Activated naive CD8-positive, alpha-beta T cell treated with anti-CD3 and anti-CD28 coated beads, Interleukin-2, amount 50 U/mL, for 16 hours (primary cell): ENCODE measurements at places on chromosomes 11 and 22.

DNA sequence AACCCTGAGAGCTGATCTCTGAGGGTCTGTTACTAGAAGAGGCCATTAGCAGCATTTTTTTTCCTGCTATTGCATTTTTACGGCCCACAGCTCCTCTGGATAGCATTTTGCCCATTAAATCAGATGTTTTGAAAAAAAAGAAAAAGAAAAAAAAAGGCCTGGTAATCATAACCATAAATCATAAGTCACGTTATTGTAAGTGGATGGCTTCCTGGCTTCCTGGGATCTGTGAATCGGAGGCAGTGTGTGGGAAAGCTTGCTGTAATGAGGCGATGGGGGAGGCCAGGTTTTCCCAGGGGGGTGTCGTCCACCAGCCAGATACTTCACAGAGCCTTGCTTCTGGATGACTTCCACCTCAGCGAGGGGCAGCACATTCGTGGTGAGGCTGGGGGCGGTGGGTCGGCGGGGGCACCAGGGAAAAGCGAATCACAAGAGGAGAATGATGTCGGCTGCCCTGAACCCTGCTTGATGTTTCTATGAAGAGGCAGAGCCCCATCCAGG lies 106.5 kb upstream of the SYT13 start:
- DNase-seq, result no peak

DNA sequence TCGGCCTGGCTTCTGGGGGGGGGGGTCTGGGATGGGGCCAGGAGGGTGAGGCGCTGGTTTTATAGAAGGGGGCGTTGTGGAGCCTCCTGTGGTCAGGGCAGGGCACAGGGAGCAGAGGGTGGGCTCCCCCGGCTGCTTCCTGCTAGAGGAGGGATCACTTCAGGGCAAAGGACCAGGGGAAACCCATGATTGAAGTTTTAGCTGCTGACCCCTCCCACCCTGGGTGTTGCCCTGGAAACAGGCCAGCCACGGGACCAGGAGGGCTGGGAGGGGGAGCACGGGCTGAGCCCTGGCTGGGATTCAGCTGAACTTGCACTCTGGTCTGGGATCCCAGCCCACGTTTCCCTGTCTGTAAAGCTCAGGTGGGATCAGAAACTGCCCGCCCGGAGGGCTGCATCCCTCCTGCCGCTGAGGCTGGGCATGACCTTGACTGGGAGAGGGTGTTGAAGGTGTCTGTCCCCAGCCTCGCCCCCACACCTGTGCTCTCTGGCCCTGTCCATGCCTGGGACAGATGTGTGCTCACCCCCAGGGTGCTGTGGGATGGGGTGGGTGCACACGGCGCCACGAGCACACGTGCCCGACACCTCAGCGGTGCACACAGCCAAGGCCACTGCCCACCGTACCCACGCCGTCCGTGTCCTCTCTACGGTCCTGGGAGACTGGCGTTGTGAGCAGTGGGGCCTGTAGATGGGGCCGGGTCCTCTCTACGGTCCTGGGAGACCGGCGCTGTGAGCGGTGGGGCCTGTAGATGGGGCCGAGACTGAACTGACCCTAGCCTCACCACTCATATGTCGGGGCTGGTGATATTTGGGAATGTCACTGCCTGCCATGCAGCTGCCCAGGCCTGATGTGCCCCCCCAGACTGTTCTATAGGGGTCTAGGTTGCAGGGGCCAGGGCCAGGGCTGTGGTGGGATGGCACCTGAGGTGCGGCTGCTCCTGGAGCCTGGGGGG lies 2.3 kb downstream of the TSPAN4 start:
- no peak for DNase-seq

- DNase-seq, result no peak
Measured at GRCh38 chr11:113113801-113114704, 152.8 kb downstream of the NCAM1 start.

DNA sequence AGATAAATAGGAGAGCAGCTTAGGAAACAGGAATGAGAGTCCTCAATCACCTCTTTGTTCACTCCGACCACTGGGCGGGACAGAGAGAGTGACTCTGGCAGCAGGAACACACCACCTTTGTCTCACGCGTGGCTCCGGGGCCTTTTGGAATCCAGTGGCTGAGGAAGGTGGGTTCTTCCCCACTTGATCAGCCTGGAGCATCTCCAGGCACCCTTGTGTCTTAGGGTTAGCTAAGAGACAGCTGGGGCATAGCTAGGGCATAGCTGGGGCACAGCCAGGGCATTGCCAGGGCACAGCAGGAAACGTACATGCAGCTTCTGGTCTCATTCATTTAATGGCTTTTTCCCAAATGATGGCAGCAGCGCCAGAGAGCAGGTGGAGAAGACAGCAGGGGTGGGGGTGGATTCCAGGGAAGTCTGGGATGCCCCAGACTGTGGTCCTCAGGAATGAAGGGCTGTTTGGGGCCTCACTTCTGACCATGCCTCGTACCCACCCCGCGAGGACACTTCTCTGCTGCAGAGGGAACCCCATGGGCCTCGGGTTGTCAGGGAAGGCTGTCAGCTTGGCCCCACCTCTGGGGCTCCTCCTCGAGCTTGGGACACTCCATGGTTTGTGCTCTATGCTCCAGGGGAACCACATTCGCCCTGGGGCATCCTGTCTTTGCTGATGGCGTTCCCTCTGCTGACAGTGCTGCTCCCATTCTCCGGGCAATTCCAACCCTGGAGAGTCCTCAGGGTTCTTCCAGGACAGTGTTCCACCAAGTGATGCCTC lies 30.4 kb upstream of the SHANK2 start:
- no peak for DNase-seq

DNA sequence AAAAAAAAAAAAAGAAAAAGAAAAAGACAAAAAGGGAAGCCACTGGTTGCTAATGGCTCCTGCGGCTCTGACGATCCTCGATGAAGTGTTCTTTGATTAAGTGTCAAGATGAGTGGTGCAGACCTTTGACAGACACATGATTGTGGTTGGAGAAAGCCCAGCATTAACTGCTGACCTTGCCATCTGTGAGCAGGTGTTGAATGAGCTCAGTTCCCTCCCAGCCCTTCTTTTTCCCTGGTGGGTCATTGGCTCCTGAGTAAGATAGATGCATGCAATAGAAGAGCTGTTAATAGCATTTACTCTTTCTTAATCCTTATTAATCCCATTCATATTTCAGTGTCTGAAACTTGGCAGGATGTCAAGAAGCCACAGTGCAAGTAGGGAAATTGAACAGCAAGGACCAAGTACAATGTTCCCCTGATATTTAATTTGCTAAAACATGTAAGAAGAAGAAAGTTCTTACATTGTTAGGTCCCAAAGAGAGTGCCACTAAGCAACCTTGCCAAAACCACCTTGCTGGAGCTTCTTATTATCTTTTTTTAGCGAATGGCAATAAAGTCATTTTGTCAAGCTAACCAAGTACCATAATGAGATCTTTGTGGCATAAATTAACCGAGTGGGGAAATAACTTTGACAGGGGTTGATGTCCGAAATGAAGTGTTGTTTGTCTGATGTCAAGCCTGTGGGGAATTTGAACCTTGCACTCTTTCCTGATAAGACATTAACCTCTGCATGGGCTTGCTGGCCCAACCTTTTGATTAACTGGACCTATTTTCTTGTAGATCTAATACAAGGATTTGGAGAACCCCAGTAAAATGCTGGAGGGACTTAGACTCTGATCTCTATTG lies 113.7 kb downstream of the PTPRJ start:
- DNase-seq, result no peak

- no peak for DNase-seq
Measured at GRCh38 chr11:34823197-34823596, 93.0 kb downstream of the APIP start.

- no peak for DNase-seq
Measured at GRCh38 chr11:44285756-44286155, 24.2 kb downstream of the ALX4 start.

DNA sequence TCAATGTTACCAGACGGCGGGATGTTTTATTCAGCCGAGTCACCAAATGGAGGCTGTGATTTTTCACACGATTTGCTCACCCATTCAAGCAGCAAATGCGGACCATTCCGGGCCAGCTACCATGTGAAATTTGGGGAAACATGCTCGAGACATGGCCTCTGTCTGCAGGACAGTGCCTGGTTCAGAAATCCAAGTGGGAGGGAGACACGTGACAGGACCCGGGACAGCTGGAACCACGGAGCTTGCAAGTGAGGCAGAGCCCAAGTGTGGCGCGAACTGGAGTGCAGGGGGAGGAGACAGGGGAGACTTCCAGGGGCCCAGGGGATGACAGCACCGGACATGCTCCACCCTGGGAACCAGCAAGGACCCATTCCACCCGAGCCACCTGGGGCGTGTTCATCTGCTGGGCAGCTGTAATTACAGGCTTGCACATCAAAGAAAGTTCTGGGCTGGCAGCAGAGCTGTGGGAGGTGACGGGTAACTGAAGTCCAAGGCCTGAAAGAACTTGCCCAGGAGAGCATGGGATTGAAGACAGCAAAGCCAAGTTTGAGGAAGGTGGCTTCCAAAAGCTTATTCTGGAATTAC lies 16.5 kb downstream of the CERK start:
- no peak for DNase-seq

- DNase-seq, result no peak
Measured at GRCh38 chr11:1708716-1709115, 11.7 kb downstream of the KRTAP5-6 start.

DNA sequence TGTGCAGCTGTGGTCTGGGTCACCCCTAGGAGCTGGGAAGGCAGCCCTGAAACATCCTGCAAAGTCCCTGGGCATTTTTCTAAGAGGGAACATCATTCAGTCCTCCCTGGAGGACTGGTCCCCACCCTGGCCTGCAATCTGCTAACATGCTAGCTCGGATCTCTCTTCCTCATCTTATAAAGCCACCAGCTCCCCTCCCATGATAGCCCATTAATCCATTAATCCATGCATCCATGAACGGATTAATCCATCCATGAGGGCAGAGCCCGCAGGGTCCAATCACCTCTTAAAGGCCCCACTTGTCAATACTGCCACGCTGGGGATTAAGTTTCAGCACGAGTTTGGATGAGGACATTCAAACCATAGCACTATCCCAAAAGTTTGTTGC lies 12.1 kb downstream of the PRG3 start:
- DNase-seq, result no peak

DNA sequence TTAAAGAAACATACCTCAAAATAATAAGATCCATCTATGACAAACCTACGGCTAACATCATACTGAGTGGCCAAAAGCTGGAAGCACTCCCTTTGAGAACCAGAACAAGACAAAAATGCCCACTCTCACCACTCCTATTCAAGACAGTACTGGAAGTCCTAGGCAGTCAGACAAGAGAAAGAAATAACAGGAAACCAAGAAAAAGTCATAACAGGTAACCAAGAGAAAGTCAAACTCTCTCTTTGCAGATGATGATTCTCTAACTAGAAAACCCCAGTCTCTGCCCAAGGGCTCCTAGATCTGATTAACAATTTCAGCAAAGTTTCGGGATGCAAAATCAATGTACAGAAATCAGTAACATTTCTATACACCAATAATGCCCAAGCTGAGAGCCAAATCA lies 35.6 kb downstream of the TMEM123 start:
- no peak for DNase-seq

DNA sequence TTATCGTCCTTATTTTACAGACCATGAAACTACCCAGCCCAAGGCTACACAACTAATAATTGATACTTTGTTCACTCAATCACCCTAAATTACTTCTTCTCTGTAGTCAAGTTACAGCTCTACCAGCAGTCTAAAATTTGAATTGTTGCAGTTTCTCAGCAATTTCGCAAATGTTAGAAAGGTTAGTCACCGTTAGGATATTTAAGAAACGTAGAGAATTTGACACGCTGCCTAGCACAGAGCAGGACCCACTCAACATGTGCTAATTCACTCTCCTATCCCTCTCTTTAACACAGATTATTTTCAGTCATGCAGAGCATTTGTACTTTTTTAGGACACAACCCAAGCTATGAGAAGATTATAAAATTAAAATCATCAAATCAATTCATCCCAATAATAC lies 771.1 kb upstream of the LUZP2 start:
- DNase-seq, result no peak

DNA sequence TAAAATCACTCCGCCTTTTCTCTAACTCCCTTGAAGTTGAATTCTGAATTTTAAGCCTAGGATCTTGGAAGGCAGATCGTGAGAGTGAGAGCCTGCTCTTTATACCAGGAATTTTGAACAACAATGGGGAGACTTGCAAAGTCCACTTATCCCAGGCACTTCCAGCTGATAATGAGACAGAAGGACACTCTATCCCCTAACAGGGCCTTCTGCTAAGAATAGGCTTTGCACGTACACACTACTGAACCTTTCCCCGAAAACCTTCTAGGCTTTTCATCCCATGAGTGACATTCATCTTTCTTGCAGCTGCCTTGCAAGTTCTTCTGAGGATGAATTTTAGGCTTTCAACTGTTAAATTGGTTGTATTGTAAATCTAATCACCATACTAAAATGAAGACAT lies 44.0 kb upstream of the WT1 start:
- DNase-seq, result no peak

GRCh38 chr22:33328789-33329296 lies 270.7 kb upstream of the SYN3 start:
- DNase-seq, result no peak

- no peak for DNase-seq
Measured at GRCh38 chr11:57309106-57310059, 15.4 kb downstream of the TNKS1BP1 start.

DNA sequence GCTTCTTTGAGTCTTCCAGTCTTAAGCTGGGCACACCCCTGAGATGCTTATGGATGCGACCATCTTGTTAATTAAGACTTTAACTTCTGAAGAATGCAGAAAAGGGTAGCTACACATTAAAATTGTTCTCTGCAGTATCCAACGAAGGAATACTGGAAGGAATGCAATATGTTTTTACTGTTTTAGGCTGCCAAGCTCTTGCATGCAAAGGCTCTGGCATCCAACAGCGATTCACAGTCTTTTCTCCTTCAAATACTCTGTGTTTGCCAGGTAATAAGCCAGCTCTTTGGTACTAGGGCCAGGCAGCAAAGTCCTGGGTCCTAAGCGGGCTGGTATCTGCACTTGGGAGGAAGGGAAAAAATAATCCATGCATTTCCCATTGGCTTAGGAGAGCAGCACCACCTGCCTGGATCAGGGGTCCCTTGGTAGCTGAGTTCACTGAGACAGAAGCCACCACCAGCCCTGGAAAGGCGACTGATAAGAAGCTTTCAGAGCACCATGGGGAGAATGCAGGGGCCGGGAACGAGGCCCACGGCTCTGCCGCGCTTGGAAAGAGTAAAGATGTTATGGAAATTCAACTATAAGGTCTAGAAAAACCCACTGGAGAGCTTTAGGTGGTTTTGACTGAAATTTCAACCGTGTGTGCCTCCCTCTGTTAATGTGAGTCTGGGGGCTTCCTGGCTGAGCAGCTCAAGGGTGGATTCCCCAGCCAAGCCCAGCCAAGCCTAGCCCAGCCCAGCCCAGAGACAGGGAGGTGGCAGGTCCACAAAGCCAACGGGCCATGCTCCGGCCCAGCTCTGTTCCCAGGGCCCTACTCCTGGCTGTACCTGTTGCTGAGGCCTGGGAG lies 67.0 kb upstream of the CCND1 start:
- no peak for DNase-seq
